CD4-positive, alpha-beta T cell treated with Interleukin-21 for 1 hour (primary cell): ENCODE measurements at places on chromosomes 7 and 10.
A peak's percentile ranks its signal among the peaks of the same experiment; 100 is the strongest.

GRCh38 chr7:134535272-134535918 lies 8.0 kb downstream of the AKR1B10 start:
- DNase-seq, result no peak

GRCh38 chr10:126243306-126243705 lies 145.0 kb downstream of the ADAM12 start:
- no peak for DNase-seq

DNA sequence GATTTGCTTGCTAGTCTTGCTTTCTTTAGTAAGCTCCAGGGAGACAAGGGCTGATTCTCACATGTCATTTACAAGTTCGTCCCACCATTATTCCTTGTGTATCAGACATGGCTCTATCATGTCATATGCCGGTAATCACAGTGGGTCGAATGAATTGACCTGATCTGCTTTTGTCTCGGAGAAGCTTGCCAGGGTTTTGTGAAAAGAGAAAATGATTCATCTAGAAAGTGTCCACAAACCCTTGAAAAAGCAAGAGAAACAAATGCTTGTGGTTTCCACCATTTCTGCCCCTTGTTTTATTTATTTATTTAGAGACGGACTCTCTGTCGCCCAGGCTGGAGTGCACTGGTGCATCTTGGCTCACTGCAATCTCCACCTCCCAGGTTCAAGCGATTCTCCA lies 278.5 kb downstream of the TCF7L2 start:
- no peak for DNase-seq

- DNase-seq, result no peak
Observed at GRCh38 chr10:665579-666091, 23.8 kb downstream of the DIP2C start.

DNA sequence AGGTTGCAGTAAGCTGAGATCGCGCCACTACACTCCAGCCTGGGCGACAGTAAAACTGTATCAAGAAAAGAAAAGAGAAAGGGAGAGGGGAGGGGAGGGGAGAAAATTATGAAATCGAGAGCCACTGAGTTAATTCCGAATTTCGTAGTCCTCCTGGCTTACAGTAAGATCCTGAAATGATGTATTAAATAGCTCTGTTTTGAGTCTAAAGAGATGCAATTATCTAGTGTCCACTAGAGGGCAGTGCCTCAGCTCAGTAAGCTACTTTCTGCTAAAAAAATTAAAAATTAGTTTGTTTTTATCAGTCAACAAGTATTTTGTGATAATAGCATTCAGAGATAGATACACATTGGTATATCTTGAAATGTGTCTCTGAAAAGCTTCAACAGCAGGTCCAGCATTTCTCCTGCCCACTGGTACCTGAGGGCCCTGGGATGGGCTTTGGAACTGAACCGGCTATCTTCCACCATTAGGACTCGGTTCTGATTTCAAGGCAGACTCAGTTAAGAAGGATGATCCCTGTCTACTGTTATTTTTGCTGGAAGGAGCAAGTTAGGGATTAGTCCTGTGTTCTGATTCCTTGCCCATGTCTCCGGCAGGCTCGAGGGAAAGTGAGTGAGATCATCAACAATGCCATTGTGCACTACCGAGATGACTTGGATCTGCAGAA lies 19.5 kb downstream of the TSPAN33 start:
- DNase-seq, result peak; percentile 46

DNA sequence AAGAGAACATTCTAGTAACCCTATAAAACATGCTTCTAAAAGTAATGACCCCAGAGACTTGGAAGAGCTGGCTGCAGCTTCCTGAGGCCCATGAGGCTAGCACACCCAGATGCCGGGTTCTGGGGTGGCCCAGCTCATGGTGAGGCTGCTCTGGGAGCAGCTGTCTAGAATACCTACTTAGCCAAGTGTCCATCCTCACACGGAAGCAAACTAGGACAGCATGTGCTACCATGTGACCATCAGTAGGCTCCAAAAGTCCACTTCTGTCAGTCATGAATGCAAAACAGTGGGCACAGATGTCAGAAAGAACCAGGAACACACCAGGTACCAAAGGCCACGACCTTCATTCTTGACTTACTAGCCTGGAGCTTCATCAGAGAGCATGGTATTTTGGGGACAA lies 32.4 kb downstream of the CTBP2 start:
- DNase-seq, result no peak

GRCh38 chr7:110835849-110836248 lies 255.1 kb upstream of the LRRN3 start:
- no peak for DNase-seq

- no peak for DNase-seq
Observed at GRCh38 chr7:11985971-11986370, 154.0 kb upstream of the THSD7A start.

DNA sequence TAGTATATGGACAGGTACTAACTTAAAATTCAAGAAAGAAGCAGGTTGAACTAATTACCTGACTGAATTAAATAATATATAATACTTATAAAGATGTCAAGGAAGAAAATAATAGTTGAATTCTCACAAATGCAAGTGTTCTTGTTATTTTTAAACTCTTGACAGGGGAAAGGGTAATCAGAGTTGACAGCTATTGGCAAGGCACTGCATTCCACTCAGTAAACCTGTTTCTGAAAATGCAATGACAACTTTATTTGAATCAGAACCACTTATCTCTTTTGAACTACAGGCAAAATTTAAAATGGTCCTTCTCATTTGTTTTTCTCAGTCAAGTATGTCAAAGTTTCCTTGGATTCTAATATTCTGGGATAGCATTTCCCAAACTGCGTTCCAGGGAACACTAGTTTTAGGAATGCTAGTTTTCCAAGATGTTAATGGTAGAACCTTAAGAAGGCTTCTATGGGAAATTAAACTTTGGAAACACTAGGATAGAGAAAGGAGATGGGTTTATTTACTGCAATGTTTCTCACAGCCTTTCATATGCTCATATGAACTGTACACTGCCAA lies 103.7 kb upstream of the LRRN3 start:
- DNase-seq, result no peak

GRCh38 chr10:110172155-110172554 lies 35.2 kb upstream of the MXI1 start:
- DNase-seq, result no peak

DNA sequence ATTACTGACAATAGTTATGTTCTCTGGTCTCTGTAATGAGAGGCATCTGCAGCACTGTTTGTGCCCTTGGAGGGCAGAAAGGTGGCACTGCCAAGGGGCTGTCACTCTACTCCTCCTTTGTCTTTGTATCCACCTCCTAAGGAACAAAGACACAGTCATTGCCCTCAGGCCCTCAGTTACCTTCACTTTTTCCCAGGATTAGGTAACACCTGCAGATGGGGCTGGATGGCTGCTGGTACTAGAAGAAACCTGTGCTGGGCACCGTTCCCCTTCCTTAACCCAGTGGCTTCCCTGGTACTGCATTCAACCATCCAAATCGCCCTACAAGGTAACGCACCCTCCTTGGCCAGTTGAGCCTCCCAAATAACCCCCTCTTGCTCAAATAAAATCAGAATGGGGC lies 246.9 kb upstream of the NEBL start:
- DNase-seq, result no peak

GRCh38 chr10:52617346-52617745 lies 155.2 kb downstream of the MBL2 start:
- no peak for DNase-seq

- DNase-seq, result no peak
Observed at GRCh38 chr7:154442939-154443338, 390.7 kb downstream of the DPP6 start.

- no peak for DNase-seq
Observed at GRCh38 chr10:70319183-70319582, 35.4 kb upstream of the NPFFR1 start.

DNA sequence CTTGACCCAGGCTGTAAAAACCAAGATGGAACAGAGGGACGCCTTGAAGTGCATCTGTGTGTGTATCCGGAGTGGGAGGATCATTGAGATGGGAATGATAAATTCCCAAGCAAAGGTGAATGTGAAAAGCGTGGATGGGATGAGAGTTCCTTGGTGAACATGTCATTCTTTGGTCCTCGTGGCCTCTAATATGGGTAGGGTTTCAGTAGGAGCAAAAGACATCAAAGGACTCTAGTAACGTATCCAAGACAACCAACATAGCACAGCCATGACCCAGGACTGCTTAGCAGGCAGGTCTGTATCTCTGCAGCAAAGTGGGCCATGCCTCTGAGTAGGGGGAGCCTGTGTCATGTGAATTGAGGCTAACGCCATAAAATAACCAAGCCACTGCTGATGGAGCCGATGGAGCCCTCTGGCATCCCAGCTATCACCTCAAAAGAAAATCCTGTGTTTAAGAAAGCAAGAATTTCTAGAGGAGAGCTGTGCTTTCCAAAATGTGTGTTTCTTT lies 98.6 kb downstream of the CCDC3 start:
- no peak for DNase-seq

DNA sequence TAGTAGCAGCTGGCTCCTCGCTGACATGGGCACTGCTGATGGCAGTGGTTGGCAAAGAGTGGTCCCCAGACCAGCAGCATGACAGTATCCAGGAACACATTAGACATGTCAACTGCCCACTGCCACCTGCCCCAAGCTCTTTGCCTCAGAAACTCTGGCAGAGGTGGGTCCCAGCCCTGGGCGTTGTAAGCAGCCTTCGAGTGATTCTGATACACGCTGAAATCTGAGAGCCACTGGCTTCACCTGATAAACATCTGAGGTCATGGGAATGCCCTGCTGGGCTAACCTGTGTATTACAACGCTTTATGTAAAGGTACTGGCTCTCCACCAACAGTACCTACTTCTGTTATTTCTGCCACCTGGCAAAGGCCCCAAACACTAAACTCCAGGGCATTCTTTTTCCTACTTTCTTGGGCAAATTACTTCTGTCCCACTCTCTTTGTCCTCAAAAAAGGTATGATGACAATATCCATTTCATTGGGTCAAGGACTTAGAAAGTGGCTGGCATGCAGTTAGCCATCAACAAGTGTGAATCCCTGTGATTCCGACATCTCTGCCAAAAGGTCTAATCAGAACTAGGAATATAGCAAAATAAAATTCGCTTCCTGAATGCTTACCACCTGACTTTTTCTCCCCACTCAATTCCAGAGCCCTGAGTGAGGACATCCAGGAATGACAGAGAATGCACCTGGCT lies 9.2 kb downstream of the SGMS1 start:
- DNase-seq, result peak; percentile 28

DNA sequence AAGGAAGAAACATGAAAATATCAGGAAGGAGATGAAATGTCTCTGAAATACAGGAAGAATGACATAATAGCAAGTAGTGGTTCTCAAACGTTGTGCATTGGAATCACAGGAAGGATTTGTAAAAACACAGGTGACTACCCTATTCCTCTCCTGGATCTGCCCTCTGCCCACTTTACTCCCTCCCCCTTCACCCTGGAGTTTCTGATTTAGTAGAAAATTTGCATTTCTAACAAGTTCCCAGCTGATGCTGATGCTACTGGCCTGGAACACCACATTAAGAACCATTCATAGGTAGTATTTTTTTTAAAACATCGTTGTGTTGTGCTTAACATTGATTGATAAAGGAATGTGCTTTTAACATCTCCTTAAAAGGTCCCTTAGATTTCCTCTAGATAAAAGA lies 130.9 kb downstream of the PHF14 start:
- no peak for DNase-seq

GRCh38 chr7:13949445-13949844 lies 40.0 kb downstream of the ETV1 start:
- DNase-seq, result no peak

DNA sequence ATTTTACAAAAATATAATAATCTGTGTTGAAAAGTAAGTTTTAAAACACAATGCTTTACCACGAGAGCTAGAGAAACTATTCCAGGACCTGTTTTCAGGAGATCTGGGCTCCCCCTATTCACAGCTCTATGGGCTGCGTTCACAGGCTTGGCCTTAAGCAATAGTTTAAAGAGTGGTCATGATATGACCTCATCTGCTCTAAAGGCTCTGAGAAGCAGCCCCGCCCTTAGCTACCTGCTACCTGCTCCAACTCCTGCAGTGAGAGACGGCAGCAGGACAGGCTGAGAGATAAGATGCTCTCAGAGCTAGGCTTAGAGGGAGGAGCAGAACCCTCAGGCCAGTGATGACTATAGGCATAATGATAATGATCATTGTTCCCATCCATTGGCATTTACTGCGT lies 12.6 kb downstream of the ALOX5 start:
- no peak for DNase-seq

GRCh38 chr7:107207459-107207858 lies 38.7 kb downstream of the HBP1 start:
- DNase-seq, result no peak

DNA sequence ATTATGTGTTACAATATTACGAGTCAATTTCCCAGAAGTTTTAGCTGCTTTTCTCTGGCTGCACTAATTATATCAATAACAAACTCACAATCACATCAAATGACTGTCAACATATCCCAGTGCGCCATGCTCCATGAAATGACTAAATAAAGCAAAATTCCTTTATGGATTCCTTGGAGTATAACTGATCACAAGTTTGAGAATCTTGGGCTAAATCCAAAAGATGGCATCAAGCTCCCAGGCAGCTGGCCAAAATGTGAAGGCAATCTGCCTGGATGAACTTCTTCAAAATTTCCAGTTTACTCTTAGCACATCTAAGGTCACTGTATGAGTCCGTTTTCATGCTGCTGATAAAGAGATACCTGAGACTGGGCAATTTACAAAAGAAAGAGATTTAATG lies 210.8 kb downstream of the CCSER2 start:
- no peak for DNase-seq
